ENCODE measurements at places on chromosomes 6 and 20. TPM values are rescaled to one million over a fixed set of nuclear protein-coding genes. Genes with fewer than 3 reads are reported as not detected.

ISM1 gene
- total RNA-seq: not detected

DNA sequence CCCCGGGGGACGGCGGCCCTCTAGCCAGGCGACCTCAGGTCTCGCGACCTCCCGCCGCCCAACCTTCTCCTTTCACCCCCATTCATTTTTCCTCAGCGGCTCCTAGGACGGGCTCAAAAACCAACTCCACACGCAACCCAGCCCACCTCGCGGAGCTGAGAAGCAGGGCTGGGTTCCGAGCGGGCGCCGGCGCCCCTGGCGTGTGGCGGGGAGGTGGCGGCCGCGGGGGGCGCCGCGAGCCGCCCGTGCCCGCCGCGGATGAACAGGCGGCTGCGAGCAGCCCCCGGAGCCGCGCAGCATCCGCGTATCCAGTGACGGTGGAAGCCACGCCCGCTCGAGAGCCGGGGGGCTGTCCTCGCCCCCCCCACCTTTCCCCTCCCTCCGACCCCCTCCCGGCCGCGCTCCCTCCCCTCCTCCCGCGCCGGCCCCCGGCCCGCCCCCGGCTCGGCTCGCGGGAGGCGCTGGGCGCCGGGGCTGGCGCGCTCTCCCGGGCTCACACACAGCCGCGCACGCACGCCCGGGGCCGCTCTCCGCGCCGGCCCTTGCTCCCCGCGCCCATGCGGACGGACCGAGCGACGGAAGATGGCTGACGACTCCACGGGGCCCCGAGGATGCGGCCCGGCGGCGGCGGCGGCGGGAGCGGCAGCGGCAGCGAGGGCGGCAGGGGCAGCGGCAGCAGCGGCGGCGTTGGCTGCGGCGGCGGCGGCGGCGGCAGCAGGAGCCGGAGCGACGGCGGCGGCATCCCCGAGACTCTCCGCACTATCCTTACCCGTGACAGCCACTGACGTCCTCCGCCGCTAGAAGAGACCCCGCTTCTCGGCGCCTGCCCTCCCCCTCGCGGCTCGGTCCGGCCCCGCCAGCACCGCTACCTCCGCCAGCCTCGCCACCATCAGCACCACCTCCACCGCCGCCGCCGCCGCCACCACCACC is at the start of gene SOBP:
TSS of gene SOBP (plus strand) at position 482 of the 930 bp plus-strand sequence. CDS start 500 bp downstream, outside the sequence.
- DNase-seq: peak; percentile 94

DNA sequence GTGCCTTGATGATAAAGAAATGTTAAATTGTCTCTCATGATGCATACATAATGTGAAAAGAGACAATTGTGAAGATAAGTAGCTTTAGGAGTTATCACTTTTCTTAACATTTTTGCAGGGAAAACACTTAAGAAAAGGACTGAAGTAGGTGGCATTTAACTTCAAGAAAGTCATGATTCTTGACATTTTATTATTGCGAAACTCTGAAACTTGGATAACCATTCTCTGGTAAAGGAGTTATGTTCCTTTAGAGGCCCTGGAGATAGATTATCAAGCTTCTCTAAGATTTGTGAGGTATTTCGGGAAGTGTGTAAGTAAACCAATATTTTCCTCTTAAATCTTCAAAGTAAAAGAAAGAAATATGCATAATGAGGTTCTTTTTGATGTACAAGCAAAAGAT is 38.5 kb downstream of the HTR1B start:
- no peak for DNase-seq

DNA sequence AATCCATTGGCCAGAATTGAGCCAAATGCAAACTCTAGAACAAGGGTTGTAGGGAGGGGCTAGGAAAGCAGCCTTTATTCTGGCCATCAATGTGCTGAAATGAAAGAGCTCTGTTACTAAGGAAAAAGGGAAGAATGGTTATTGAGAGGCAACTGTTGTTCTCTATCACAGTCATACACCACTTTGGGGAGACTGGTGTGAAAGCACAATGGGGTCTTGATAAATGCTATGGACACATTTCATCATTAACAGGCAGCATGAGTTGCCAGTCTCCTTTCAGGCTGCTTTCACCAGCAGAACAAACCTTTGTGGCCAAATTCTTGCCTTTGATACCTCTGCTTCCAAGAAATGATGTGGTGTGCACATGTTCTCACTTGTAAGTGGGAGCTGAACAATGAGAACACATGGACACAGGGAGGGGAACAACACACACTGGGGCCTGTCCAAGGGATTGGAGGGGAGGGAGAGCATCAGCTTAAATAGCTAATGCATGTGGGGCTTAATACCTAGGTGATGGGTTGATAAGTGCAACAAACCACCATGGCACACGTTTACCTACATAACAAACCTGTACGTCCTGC is 86.2 kb downstream of the CDS2 start:
- DNase-seq: no peak

- no peak for DNase-seq
These were observed 13.1 kb downstream of the KCNS1 start for GRCh38 chr20:45087814-45088213.

DNA sequence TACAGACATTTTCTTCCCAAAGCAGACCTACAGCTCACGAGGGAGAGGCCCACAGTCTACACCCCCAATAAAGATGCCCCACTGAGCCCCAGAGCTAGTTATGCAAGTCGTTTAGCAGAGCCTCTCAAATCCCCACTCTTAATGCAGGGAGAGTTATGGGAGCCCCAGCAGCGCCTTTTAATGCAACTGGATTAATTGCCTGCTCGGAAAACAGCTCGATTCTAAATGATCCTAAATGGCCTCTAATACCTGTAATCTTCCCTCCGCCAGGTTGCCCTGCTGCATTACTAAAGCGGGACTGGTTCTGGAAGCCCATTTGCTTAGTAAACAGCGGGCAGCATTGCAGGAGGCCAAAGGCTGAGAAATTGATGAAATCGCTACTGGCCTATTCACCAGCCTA is 656.9 kb downstream of the PTPRT start:
- DNase-seq: no peak

GRCh38 chr6:100338090-100338489 is 126.6 kb downstream of the SIM1 start:
- DNase-seq: no peak

DNA sequence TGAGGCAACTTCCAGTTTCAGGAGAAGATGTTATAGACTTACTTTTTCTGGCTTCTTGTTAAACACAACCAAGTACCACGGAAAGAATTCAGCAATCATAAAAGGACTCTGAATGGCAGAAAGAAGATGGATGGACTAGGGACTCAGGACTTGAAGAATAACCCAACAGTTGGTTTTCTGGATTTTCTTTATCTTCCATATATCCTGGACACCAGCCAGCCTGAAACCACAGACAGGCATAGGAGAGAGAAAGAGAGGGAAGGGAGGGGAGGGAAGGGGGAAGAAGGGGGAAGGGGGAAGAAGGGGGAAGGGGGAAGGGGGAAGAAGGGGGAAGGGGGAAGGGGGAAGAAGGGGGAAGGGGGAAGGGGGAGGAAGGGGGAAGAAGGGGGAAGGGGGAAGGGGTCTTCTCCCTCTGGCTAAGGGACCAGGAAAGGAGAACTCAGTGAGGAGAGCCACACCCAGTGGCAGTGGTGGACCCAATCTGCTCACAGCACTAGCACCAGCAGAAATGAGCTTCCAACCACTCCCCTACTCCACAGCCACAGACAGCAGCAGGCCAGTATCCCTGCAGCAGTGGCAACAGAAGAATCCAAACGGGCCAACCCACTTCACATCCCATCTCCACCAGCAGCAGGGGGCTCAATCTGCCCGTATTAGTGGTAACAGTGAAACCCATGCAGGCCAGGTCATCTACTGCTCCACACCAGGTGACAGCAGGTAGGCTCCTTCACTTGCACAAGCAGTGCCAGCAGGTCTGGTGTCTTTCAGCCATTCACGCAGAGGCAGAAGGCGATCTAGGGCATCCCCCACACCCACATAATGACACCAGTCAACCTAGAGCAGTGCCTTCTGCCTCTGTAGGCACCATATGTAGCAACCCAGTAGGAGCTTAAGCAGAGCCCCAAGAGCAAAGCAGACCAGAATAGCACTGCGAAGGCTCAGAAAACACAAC is 78.6 kb downstream of the TRMT6 start:
- no peak for DNase-seq

- DNase-seq: peak; percentile 87
These were observed 106.0 kb downstream of the MYO6 start for GRCh38 chr6:75855052-75855451.

DNA sequence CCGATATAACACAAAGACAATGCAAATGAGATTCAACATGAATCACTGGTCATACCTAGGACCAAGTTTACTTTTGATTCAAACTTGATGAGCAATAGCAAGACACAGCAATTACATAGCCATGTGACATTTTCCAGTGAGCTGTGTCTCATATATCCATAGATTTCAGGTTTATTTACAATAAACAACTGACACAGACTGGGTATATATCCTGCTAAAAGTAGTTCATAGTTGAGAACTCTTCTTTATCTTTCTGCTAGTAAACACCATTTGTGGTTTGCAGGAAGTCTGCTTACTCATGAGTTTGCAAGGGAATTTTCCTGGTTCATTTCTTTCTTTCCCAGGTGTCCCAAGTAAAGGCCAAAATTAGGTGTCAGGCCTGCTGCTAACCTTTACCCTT is 343.4 kb downstream of the KIF16B start:
- DNase-seq: no peak

DNA sequence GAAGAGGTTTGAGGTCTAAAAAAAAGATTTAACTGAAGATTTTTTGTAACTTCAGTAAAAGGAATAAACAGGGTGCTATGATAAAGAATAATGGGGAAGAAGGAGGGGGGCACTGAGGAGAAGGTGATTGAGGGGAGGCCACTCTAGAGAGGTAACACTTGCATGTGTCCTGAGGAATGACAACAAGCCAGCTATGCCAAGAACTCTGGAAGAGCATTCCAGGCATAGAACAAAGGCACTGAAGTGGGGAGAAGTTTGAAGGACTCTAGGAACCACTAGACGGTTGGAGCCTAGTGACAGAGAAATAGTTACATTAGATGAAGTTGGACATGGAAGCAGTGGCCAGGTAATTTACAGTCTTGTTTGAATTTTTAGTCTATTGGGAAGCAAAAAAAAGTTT is 10.8 kb upstream of the SF3B5 start:
- no peak for DNase-seq

GRCh38 chr20:46375771-46376170 is 30.6 kb downstream of the ELMO2 start:
- no peak for DNase-seq

- peak; percentile 82 for DNase-seq
These were observed 7.8 kb downstream of the UBE3D start for GRCh38 chr6:83057705-83058321.

Data from Karpas-422 (cell line).